Esophagus (tissue), 2 donors: ENCODE measurements at places on chromosomes 1 and 21. TPM values are rescaled to one million over a fixed set of nuclear protein-coding genes. Genes with fewer than 3 reads are reported as not detected.

The TNFSF18 gene
- 1.7 TPM for polyA plus RNA-seq

The TSSK3 gene
- 0.15 TPM for polyA plus RNA-seq

The SLAMF7 gene
- polyA plus RNA-seq = 2.9 TPM

The FBLIM1 gene
- polyA plus RNA-seq = 20.5 TPM

The FALEC gene
- 4.6 TPM for polyA plus RNA-seq

The SPRR2G gene
- 2.0 TPM for polyA plus RNA-seq

The RPE65 gene
- polyA plus RNA-seq = not detected

The LRRC38 gene
- 0.04 TPM for polyA plus RNA-seq

The KRTAP12-2 gene
- polyA plus RNA-seq = not detected

The CFHR5 gene
- not detected for polyA plus RNA-seq

The GNG4 gene
- 10.9 TPM for polyA plus RNA-seq

The CGN gene
- polyA plus RNA-seq = 13.7 TPM

The TAS1R1 gene
- 0.02 TPM for polyA plus RNA-seq

The TRIM58 gene
- polyA plus RNA-seq = not detected

The VANGL2 gene
- polyA plus RNA-seq = 6.8 TPM
